ENCODE measurements at places on chromosomes 7 and 10.

DNA sequence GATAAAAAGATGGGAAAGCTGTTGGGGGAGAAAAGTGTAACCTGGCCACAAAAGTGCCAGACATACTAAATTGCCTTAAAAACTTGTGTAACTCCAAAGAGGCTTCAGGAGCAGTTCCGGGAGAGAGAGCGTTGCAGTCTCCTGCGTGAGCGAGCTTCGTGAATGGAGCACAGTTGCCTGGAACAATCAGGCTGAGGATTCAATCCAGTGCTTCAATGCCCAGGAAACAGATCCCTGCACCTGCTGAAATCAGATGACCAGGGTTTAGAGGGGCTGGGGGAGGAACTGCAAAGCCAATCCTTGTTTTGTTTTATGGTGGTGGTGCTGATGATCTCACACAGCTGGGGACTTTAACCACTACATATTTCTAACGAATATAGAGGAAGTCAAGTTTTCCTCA lies 398.3 kb downstream of the DPP6 start:
- no peak for DNase-seq

DNA sequence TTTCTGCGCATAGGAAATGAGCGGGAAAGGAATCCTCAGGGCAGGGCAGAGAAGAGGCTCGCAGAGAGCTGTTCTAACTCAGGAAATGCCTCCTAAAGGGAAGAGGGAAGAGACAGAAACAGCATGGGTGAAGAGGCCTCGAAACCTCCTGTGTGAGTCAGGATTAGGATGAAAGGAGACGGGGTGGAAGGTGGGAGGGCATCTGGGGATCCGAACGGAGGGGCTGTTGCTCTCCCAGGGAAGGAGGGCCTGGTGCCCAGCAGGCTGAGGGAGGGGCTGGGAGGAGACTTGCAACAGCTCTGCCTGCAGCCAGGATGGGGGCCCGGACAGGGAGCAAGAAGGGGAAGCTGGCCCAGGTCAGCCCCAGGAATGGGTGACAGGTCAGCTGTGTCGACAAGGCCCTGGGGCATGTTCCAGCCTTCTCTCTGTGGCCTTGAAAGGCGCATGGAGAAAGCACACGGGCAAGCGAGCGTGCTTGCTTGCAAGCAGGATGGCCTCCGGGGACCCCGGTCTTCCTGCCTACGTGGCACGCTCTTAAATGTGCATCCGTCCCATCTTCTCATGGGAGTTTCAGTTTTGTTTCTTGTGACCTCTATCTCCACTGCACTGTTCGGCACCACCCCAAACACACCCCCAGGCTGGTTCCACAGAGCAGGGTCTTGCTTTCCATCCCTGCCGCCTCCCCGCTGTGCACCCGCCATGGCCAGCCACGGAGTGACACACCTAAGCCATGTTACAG lies 63.5 kb downstream of the HIPK2 start:
- DNase-seq, result no peak

- DNase-seq, result peak; percentile 71
Measured at GRCh38 chr10:76778914-76779795, 858.5 kb downstream of the KCNMA1 start.

DNA sequence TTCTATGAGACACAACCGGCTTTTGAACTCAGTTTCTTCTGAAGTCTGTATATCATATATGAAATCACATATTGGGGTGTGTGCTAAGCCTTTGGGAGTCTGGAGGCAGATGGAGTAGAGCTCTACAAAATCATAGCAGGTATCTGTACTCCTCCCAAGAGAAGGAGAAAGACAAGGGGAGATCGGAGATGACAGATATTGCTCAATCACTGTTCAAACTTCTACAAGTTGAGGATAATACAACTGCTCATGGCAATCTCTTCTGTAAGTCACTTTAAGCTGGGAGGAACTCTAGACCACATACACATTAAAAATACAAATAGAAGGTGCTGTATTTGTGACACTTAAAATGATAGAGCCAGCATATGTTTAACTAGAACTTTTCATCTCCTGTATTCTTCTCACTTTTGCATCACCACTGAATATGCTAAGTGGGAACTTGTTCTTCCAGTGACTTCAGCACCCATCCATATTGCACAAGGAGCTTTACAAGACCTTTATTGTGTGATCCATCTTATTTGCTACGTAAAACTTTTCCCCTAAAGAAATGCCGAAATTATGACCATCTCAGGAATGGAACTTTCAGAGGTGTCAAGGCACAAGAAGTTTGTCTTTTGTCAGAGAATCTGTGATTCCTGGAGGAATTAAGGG lies 381.4 kb downstream of the PHTF2 start:
- DNase-seq, result no peak

DNA sequence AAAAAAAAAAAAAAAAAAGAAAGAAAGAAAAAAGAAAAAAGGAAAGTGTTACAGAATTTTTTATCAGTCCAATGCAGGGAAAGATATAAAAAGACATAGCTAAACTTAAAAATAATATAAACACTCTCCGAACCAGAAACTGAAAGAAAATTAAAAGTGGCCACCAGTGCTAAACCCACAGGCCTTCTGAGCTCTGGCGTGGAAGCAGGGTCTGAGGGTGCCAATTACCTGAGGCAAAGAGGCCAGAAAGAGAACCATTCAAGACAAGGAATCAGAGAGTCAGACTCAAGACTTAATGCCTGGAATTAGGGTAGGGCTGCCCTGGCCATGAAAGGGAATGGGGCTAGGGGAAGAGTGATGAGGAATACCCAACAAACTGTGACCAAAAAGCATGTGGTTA lies 36.9 kb upstream of the STARD3NL start:
- no peak for DNase-seq

DNA sequence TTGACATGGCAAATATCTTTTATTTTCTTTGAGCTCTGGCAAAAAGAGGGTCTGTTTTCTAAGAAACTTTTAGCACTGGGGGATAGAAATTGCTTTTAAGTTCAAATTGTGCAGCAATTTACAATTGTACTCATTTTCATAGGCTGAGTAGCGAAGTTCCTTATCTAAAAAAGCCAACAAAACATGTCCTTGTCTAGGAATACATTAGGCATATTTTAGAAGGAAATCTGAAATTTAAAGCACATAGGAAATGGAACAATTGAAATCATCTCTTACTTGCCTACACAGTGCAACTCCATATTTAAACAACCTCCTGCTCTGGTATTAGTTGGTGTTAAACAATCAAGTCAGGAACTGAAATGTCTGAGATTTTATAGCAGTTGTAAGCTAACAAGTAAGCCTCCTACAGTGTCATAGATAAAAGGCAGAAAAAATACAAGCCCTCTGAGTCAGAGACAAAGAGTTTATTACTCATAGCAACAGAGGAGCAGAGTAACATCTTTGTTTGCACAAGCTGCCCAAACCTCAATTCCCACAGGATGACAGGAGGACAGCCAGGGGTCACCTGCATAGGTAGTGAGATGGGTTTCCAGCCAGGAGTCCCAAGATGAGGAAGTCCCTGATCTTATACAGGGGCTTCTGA lies 280.2 kb upstream of the HGF start:
- DNase-seq, result peak; percentile 72

DNA sequence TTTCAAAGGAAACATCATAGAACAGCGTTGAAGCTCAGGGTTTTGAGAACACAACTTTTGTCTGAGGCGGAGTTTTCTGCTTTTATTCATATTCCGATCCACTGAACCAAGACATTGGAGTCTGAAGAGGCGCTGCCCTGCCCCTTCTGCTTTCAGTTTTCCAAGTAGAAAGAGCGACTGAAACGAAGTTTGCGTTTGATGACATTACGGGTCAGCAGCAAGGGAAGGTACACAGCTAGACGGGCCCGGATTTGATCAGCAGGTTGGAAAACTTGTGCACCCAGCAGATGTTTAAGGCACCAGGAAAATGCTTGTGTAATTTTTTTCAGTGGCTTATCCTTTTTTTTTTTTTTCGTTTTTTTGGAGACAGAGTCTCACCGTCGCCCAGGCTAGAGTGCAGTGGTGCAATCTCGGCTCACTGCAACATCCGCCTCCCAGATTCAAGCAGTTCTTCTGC lies 720 bp downstream of the SUN1 start:
- no peak for DNase-seq

DNA sequence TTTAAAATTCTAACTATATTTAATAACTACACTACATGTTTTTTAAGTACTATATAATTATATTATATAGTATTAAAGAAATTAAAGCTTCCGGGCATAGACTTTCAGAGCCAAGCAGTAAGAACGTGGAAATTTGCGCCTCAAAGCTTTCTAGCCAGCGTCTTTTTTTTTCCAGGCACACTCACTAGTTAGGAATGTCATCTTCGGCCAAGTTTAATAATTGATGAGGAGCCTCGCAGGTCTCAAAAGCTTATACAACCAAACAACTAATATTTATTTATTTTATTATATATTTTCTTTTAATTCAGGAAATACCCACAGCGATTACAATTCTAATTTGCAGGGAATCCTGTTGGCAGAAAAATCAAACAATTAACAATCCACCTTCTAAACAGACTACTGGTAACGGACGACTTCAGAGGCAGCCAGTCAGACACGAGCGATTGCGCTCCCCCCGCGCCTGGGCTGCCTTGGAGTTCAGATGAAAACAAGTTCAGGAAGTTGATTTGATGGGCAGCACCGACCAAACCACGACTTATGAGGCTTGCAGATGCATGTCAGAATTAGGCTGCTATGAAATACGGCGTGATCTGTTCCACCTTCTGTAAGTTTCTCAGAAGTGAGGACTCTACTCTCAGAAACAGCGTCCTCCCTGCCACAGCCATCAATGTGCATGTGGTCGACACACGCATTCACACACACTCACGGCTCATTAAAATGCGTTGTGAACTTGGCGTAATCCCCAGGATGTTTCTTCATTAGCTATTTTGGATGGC lies 431.8 kb upstream of the MGMT start:
- DNase-seq, result no peak

DNA sequence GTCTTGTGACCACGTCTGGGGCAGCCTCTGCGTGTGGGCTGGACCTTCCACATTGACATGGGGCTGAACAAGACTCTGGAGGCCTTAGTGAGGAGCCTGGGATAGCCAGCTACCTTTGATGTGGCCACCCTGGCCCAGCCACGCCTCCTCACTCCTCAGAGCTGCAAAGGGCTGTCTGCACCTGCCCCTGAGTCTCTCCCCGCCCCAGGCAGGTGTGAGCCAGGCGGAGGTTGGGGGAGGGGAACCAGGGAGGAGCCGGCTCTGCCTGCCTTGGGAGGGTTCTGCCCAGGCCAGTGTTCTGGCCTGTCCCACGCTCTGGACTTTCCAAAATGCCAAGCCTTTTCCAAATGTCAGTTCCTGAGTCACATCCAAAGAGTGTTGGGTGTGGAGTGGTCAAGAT lies 72.2 kb downstream of the GTF2IRD1 start:
- DNase-seq, result no peak

GRCh38 chr7:34222722-34223121 lies 317.4 kb downstream of the BMPER start:
- no peak for DNase-seq

DNA sequence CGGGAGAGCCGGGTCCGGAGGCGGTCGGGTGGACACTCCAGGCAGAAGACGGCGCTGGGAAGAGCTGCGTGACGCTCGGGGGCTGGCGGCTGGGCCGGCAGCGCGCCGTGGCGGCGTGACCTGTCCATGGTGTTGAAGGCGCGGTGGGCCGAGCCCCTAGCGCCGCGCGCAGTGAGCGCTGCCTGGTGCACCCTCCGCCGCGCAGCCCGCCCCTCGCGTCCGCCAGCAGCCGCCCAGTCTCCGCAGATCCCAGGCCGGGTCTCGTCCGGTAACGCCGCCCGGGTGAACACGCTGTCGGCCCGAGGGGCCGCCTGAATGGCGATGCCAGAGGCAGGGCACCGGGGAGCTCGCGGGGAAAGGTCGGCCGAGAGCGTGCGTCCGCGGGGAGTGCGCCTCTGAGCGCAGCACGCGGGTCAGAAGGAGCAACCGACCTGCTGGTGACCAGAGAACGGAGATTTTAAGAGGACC lies 657 bp upstream of the TMEM178B start:
- peak; percentile 64 for DNase-seq

DNA sequence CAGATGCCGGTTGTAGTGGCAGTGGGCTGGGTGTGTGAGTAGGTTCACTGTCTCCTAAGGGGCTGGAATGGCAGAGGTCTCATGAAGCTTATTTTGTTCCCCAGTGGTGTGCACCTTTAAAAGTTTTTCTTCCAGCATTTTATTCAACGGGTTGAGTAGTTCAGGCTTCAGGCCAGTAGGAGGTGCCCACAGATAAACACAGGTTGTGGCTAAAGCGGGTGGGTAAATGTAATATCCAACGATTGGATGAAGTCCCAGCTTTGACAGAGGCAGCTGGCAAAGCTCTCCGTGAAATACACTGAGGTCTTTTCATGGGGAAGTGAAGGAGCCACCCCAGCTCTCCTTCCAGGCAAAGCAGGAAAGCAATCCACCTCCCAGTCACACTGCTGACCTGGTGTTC lies 339.8 kb upstream of the LRRTM3 start:
- peak; percentile 53 for DNase-seq

- DNase-seq, result peak; percentile 85
Measured at GRCh38 chr7:55593515-55594318, 21.4 kb upstream of the VOPP1 start.

DNA sequence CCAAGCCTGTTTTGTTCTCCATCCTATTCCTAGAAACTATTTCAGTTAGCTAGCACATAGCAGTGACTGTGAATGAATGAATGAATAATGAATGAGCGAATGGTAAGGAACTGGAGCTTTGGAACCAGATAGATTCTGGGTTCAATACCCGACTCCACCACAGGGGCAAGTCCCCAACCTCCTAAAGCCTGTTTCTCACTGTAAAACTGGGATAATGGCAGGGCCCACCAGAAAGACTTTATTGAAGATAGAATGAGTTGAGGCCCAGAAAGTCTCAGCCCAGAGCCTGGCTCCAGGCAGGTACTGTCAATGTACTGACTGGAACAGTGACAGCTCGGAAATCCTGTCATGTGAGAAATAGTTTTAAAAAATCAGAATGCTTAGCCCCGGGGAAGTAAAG lies 1.1 kb upstream of the CDH23 start:
- DNase-seq, result no peak

DNA sequence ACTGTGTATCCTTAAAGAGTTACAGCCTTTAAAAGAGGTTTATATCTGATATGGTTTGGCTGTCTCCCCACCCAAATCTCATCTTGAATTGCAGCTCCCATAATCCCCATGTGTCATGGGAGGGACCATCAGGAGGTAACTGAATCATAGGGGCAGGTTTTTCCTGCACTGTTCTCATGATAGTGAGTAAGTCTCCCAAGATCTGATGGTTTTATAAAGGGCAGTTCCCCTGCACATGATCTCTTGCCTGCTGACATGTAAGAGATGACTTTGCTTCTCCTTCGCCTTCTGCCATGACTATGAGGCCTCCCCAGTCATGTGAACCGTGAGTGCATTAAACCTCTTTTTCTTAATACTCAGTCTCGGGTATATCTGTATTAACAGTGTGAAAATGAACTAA lies 9.7 kb downstream of the RTKN2 start:
- DNase-seq, result no peak

GRCh38 chr10:7412237-7412927 lies 1.5 kb upstream of the SFMBT2 start:
- no peak for DNase-seq

GRCh38 chr10:10165415-10165814 lies 852.3 kb upstream of the CELF2 start:
- DNase-seq, result no peak

DNA sequence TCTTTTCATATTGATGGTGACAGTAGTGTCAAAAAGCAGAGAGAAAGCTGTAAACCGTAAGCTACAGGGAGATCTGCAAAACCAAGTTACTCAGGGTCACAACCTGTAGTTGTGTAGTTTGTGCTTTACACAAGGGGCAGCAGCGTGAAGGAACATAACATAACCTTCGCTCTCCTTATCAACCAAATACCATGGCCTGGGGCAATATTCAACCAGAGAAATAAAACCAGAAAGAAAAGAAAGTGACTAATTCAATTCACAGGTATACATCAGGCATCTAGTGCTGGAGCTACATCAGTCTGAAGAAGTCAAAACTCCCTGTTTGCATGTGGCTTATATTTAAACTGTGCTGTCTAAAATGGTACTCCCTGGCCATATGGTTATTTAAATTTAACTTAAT lies 224.3 kb downstream of the TWIST1 start:
- no peak for DNase-seq
